ENCODE measurements at places on chromosomes 4 and X.

DNA sequence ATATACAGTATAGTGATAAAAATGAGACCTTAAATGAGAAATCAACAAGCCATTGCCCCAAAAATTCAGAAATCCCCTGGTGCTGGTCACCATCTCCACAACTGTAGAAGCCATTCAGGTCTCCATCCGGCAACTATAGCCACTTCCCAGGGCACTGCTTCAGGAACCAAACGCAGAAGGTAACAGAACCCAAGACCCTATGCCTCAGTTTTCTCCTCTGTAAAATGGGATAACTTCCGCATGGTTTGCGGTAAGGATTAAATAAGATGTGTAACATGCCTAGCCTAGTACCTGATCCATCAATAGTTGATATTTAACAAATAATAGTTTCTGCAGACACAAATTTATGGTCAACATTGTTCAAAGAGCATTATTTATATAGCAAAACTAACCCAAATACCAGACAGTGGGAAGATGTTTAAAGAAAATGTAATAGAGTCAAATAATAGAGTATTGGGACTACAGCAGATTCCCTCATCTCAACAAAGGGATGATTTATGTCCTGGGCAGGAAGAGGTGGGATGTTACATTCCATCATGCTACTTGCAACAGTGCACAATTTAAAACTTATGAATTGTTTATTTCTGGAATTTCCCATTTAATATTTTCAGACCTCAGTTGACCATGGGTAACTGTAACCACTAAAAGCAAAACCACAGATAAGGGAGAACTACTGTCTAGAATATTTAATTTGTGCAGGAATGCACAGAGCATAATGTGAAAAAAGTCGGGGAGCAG is 30.0 kb downstream of the IRF2 start:
- no peak for DNase-seq

GRCh38 chrX:35819241-35819640 is 21.1 kb downstream of the MAGEB16 start:
- DNase-seq, result no peak

- no peak for DNase-seq
Measured at GRCh38 chr4:155512817-155513216, 136.1 kb upstream of the MAP9 start.

- DNase-seq, result no peak
Measured at GRCh38 chr4:136741468-136741867, 790.8 kb downstream of the PCDH18 start.

DNA sequence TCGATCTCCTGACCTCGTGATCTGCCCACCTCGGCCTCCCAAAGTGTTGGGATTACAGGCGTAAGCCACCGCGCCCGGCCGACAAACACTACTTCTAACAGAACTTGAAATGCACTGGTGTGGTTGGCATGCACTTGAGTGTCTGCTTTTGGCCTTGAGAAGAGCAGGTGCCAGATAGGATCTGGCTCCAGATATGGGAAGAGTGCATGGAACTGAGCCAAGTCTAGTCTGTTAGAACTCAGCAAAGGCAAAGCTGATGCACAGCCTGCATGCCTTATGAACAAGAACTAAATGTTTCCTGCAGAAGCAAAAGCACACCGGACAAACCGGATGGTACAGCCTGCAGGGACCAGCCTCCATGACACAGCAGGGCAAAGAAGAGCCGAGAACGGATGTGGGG is 35.1 kb upstream of the TBL1X start:
- DNase-seq, result no peak

Data from NCI-H526 (cell line).